ENCODE measurements at places on chromosomes 1 and 21. TPM values are rescaled to one million over a fixed set of nuclear protein-coding genes. Genes with fewer than 3 reads are reported as not detected.
A peak's percentile ranks its signal among the peaks of the same experiment; 100 is the strongest.

GRCh38 chr1:58392083-58392482, 154.4 kb downstream of the OMA1 start:
- no peak for DNase-seq

- no peak for DNase-seq
These were observed 58.1 kb downstream of the SSBP3 start for GRCh38 chr1:54347955-54348699.

GRCh38 chr1:88276163-88276562, 407.9 kb upstream of the PKN2 start:
- no peak for DNase-seq

- DNase-seq, result no peak
These were observed 2.3 kb downstream of the PTPRU start for GRCh38 chr1:29238620-29239002.

CNKSR1 gene
- total RNA-seq, result 0.27 TPM

GRCh38 chr21:28215214-28215954, 777.3 kb downstream of the LTN1 start:
- no peak for DNase-seq

- peak; percentile 40 for DNase-seq
These were observed 747 bp downstream of the ADAMTS1 start for GRCh38 chr21:26844258-26845065.

DNA sequence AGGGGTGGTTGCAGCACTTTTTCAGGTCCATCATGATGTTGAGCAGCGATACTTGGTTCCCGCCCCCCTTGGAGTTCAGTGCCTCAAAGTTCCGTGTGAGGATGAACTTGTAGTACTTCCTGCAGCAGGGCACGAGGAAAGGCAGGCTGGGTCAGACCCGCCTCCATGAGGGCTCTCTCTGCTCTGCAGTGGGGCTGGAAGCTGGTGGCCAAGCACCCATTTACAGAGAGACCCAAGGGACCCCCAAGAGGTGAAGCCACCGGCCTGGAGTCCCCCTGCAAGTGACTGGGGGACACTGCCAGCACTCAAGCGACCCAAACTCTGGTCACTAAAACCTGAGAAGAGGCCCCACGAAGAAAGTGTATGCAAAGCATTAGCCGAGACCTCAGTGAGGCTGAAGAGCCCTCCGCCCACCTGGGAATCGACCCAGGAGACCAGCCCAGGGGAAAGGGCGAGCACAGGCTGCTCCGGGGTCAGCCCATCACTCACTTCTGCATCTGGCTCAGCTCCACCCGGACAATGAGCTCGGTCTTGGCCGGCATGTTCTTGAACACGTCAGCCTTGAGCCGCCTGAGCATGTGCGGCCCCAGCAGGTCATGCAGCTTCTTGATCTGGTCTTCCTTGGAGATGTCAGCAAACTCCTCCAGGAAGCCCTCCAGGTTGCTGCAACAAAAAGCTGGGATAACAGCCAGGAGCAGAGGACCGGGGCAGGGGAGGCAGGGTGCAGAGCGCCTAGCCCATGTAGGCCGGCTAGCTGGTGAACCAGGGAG, 45.2 kb downstream of the CHD5 start:
- no peak for DNase-seq

GRCh38 chr1:231683439-231684165, 57.0 kb downstream of the DISC1 start:
- DNase-seq, result no peak

GUCA2B gene
- total RNA-seq, result not detected

- no peak for DNase-seq
These were observed 10.9 kb downstream of the H3-3A start for GRCh38 chr1:226073184-226073950.

MATN1 gene
- 0.18 TPM for total RNA-seq

FCN3 gene
- not detected for total RNA-seq

- no peak for DNase-seq
These were observed 71.4 kb upstream of the PPP2R5A start for GRCh38 chr1:212213784-212214183.

DNA sequence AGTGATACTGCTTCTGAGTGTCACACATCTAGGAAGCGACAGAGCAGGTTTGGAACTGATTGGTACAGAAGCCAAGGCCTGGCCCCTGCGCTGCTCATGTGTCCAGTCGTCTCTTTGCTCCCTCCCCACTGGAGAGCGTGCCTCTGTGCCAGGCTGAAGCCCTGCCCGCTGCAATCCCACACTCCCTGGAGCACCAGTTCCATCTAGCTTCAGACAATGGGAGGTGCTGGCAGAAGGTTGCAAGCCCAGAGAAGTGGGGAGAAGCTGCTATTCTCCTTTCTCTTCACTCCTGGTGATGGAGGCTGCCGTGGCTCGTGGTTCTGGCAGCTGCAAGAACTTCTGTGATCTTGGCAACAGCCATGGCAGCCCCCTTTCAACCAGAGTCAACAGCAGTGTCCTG, 250.9 kb downstream of the MATN1 start:
- DNase-seq, result no peak

CELA2B gene
- not detected for total RNA-seq

RAB42 gene
- total RNA-seq, result not detected

DNA sequence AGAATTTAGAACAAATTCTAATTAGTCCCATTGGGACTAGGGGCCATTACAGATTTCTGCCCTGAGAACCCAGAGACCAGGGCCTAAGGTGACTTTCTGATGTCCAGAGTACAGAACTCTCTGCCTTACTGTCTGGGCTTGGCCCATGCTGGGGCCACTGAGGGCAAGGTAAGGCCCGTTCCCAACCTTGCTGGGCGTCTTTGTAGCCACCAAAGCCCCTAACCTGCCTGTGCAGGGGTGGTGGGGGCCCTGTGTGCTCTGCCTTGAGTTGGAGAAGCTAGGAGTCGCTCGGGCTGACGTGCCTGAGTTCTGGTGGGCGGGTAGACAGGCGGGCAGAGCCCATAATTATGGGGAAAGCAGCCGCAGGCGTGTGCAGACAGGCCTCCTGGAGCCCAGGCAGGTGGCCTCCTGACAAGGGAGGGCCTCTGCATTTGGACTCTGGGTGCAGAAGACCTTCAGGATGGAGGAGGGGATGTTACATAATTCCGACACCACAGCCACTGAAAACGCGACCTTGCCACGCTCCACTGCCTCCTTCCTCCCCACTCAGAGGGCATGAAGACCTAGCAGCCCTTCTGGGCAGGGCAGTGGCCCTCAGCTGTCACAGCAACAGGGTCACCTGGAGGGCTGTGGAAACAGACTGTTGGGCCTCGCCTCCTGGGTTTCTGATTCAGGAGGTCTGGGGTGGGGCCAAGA, 239.9 kb upstream of the TMEM51 start:
- DNase-seq, result no peak

- no peak for DNase-seq
These were observed 51.0 kb upstream of the ERRFI1 start for GRCh38 chr1:8077120-8077573.

- no peak for DNase-seq
These were observed 25.4 kb upstream of the PARP1 start for GRCh38 chr1:226433341-226433720.

CDA gene
- not detected for total RNA-seq

DNA sequence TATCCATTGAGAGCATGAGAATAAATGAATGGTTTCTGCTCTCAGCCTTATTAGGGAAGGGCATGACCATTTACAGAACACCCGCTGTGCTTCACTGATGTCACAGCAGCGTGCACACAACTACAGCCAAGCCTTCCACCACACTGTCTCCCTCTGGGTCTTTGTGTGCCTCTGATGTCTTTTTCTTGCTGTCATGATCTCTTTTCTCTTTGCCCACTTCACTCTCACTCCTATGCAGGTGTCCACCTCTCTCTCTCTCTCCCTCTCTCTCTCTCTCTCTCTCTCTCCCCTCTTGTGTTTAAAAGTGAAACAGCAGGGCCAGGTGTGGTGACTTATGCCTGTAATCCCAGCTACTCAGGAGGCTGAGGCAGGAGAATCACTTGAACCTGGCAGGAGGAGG, 232.5 kb upstream of the JUN start:
- DNase-seq, result no peak

DNA sequence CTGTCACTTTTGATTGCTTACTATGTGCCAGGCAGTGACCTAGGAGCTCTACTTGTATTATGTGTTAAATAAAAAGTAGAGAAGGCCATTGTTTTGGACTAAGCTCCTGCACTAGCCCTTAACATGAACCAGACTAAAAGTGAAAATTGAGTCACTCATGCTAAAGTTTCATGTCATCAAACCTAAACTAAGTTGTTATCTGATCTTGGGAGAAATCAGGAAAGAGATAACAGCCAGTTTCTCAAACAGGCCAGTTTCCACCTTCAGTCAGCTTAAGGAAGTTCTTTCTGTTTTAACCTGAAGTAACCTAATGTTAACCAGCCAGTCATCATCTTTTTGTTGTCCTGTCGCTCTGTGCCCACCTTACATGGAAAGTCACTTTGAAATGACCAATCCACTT, 102.1 kb upstream of the MARK1 start:
- DNase-seq, result no peak

PDE9A gene
- total RNA-seq, result 2.9 TPM

GRCh38 chr1:17276568-17276967, 27.7 kb downstream of the PADI3 start:
- no peak for DNase-seq

DNA sequence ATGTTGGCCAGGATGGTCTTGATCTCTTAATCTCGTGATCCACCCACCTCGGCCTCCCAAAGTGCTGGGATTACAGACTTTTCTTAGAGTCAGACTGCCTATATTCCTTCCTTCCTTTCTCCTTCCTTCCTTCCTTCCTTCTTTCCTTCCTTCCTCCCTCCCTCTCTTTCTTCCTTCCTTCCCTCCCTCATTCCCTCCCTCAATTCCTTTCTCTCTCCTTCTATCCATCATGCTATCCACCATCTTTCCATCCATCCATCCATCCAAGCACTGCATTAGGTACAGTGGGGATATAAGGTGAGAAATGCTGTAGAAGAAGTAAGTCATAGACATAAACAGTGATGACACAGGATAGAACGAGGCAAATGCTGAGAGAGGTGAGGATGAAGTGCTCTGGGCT, 13.2 kb downstream of the LAMC2 start:
- DNase-seq, result no peak

KRTCAP2 gene
- total RNA-seq, result 326 TPM

- no peak for DNase-seq
These were observed 14.3 kb upstream of the DDX59 start for GRCh38 chr1:200684015-200684414.

- no peak for DNase-seq
These were observed 14.0 kb upstream of the JAM2 start for GRCh38 chr21:25625036-25625435.

DNA sequence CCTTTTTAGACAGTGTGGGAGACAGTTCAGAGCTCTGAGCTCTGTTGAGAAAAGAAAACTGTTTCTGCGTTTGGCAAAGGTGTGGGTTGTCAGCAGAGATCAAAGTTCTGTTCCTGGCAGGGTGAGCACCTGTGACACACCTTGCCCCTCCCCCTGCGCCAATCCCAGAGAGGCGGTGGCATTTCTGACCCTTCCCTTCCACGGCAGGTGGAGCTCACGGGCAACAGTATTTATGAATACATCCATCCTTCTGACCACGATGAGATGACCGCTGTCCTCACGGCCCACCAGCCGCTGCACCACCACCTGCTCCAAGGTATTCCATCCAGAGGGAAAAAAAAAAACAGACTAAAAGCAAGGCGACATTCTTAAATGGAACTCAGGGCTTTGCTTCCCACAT, 20.7 kb downstream of the SIM2 start:
- no peak for DNase-seq

DNA sequence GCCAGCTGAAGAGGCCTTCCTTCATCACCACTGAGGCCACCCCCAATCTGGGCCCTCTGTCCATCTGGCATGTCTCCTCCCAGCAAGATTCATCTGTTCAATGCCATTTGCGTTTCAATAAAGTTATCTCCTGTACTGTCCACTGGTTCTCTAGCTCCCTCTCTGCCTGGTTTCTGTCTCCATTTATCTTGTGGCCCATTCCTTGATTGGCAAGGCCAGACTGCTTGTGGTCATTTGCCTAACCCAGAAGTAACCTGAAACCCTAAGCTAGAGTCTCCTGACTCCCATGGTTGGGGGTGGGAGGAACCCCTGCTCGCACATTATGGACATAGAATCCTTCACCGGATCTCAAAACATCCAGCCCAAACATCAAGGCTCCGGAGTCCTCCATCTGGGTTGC, 2.1 kb upstream of the IPO9 start:
- peak; percentile 8 for DNase-seq

CD34 gene
- total RNA-seq, result not detected

CACNA1S gene
- 0.05 TPM for total RNA-seq

Measured in SK-MEL-5 (cell line).